ENCODE measurements at places on chromosomes 1 and 21. TPM values are rescaled to one million over a fixed set of nuclear protein-coding genes. Genes with fewer than 3 reads are reported as not detected.

The LCE2A gene
- total RNA-seq, result not detected

The NPR1 gene
- total RNA-seq, result 11.5 TPM

The PGBD5 gene
- total RNA-seq, result 5.7 TPM

The SPRR2A gene
- total RNA-seq, result not detected

The NECTIN4 gene
- total RNA-seq, result not detected

The INKA2 gene
- total RNA-seq, result 20.4 TPM

All from skeletal muscle tissue (tissue), 5 donors.